ENCODE measurements at places on chromosomes 3 and 15. TPM values are rescaled to one million over a fixed set of nuclear protein-coding genes. Genes with fewer than 3 reads are reported as not detected.

ACAN gene
- total RNA-seq: 0.54 TPM

TPRG1 gene
- not detected for total RNA-seq

GNAT1 gene
- not detected for total RNA-seq

SLC9C1 gene
- total RNA-seq: not detected

POLQ gene
- total RNA-seq: 5.0 TPM

SPTBN5 gene
- under 0.01 TPM for total RNA-seq

CAMP gene
- not detected for total RNA-seq

ROPN1 gene
- total RNA-seq: not detected

FBXL2 gene
- total RNA-seq: 15.6 TPM

MORC1 gene
- not detected for total RNA-seq

ZIC1 gene
- not detected for total RNA-seq

NISCH gene
- 36.9 TPM for total RNA-seq

SLC7A14 gene
- 6.8 TPM for total RNA-seq

OR5AC2 gene
- not detected for total RNA-seq

ERC2 gene
- 0.18 TPM for total RNA-seq

CCR5 gene
- total RNA-seq: not detected

CLDN16 gene
- total RNA-seq: under 0.01 TPM
